ENCODE measurements at places on chromosomes 7 and 10. TPM values are rescaled to one million over a fixed set of nuclear protein-coding genes. Genes with fewer than 3 reads are reported as not detected.

SEMA3A gene
- 3.0 TPM for total RNA-seq

NSUN5 gene
- total RNA-seq: 34.3 TPM

SFRP4 gene
- not detected for total RNA-seq

TMEM196 gene
- not detected for total RNA-seq

- DNase-seq: no peak
These were observed 5.0 kb downstream of the PGAM2 start for GRCh38 chr7:44060091-44060947.

DNA sequence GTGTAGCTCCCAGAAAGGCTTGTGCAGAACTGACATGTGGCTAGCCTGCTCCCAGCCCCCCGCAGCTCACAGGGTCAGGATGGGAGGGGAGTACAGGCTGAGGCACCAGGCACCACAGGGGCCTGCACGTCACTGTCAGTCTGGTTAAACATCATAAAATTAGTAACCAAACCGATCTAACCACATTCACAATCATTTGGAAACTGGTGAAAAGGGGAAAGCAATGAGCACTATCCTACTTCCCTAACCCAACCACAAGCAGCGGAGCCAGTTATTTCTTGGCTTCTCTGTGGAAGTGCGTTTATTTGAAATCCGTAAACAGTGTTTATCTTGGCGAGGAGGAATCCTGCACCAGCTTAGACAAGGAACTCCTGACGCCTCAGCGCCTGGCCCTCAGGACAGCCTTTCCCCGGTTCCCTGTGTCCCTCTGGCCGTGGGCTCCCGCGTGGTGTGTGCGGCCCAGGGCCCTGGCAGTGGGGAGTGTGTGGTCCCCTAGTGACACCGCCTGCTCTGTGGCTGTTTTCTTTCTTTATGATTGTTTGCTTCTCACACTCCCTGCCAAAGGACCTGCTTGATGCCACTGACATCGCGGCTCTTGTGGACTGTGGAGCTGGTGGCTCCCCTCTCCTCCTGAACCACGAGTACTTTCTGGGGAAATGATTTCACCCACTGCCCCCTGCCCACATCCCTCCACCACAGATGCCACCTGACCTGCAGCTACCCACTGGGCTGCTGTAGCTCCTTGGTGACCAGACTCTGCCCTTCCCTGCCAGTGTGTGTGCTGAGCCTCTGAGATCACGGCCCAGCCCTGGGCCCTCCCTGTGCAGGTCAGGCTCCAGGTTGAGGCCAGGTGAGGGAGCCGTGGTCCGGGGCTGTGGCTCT, 38.0 kb downstream of the INPP5A start:
- DNase-seq: no peak

- no peak for DNase-seq
These were observed 59.7 kb downstream of the PHTF2 start for GRCh38 chr7:77858278-77858677.

- DNase-seq: no peak
These were observed 166.6 kb upstream of the TCF7L2 start for GRCh38 chr10:112783351-112784021.

DNA sequence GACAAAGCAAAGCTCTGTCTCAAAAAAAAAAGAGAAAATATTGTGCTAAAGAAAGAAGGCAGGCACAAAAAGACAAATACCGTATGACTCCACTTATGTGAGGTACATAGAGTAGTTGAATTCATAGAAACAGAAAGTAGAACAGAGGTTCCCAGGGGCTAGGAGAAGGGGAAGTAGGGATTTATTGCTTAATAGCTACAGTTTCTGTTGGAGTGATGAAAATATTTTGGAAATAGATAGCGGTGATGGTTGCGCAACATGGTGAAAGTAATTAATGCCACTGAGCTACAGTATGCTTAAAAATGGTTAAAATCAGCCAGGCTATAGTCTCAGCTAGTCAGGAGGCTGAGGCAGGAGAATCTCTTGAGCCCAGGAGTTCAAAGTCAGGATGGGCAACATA, 18.5 kb upstream of the NPFFR1 start:
- no peak for DNase-seq

All from naive thymus-derived CD4-positive, alpha-beta T cell (primary cell).